A549 treated with CORT108297 at 1 μM for 4 hours (cell line): ENCODE measurements at places on chromosomes 13 and 19. TPM values are rescaled to one million over a fixed set of nuclear protein-coding genes. Genes with fewer than 3 reads are reported as not detected.

Gene FFAR2
- 0.03 TPM in 1 of 5 replicates, not detected in the others for total RNA-seq

Gene ATP4A
- total RNA-seq: not detected in 5 replicates

Gene FBXW9
- total RNA-seq: 8.7 to 14.0 TPM (median 13.4 TPM) in 5 replicates

Gene ZNF223
- total RNA-seq: 1.9 to 2.9 TPM (median 2.7 TPM) in 5 replicates

Gene F10
- total RNA-seq: not detected in 5 replicates

Gene MEX3D
- 5.7 to 13.5 TPM (median 10.8 TPM) in 5 replicates for total RNA-seq

Gene IGFL2
- 0.32 to 1.3 TPM (median 0.74 TPM) in 5 replicates for total RNA-seq

Gene KRTDAP
- not detected in 5 replicates for total RNA-seq

Gene GIPR
- 1.7 to 4.0 TPM (median 3.3 TPM) in 5 replicates for total RNA-seq

Gene NBEA
- 1.7 to 2.6 TPM (median 2.1 TPM) in 5 replicates for total RNA-seq

Gene NFIX
- 3.3 to 5.1 TPM (median 4.6 TPM) in 5 replicates for total RNA-seq

Gene CCDC70
- not detected in 5 replicates for total RNA-seq

Gene MTUS2
- 0.01 to 0.02 TPM (median 0.01 TPM) in 5 replicates for total RNA-seq

Gene VSTM2B
- total RNA-seq: 0.07 to 0.09 TPM in 2 of 5 replicates, not detected in the others

Gene RGL3
- total RNA-seq: 1.4 to 2.8 TPM (median 1.9 TPM) in 5 replicates

Gene TEAD2
- 14.2 to 21.0 TPM (median 17.9 TPM) in 5 replicates for total RNA-seq

Gene TRPC4
- 0.01 to 0.08 TPM (median 0.05 TPM) in 4 of 5 replicates, not detected in the other for total RNA-seq
